Uterus (tissue), 4 donors: ENCODE measurements at places on chromosomes 7 and 10. TPM values are rescaled to one million over a fixed set of nuclear protein-coding genes. Genes with fewer than 3 reads are reported as not detected.

- DNase-seq, result no peak
Measured at GRCh38 chr7:41994036-41994745, 242.8 kb downstream of the GLI3 start.

The CXCL12 gene
- total RNA-seq, result 146 TPM

The SPRN gene
- 0.62 TPM for total RNA-seq

The SPDYE2B gene
- total RNA-seq, result not detected

DNA sequence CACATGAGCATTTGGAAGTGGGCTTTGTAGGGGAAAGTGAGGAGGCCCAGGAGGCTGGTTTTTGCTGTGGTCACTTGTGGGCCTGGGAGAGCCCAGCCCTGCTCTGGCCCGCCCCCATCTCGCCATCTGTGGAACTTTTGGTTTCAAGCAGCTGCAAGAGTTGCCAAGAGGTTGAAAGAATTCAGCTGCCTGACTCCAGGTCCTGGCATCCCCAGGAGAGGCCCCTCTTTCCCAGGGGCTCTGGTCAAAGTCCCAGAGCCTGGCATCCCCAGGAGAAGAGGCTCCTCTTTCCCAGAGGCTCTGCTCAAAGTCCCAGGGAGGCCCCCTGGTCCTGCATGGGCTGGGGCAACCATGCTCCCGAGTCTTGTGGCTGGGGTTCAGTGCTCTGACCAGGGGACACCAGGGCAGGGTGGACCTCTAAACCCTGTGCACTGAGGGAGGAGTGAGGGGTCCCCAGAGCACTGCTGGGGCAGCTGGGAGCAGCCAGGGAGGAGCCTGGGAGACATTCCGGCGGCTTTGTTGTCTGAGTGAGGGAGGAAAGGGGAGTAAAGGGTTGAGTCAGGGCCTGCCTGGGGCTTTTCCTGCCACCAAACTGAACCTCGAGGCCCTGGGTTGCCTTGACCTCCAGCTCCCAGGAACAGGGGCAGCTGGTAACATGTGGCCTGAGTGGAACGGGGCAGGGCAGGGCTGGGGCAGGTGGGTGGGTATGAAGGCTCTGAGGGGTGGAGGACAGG is 27.7 kb upstream of the CSGALNACT2 start:
- DNase-seq, result no peak

The LRRC18 gene
- 0.21 TPM for total RNA-seq

DNA sequence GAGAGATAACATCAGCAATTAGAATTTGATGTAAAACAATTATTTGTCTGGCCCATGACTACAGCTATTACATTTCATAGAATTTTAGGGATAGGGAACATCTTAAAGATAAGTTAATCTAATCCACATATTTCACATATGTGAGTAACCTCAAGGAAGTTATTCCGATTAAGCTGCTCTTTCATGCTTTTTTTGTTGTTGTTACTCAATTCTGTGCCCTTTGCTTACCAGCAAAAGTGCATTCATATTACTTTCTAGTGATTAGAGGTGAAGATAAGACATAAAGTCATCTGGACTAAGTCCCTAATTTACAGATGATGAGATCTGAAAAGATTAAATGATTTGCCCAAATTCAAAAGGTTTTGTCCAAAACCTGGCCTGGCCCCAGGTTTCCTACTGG is 40.9 kb upstream of the SRI start:
- DNase-seq, result no peak
